ENCODE measurements at places on chromosomes 4 and X.

DNA sequence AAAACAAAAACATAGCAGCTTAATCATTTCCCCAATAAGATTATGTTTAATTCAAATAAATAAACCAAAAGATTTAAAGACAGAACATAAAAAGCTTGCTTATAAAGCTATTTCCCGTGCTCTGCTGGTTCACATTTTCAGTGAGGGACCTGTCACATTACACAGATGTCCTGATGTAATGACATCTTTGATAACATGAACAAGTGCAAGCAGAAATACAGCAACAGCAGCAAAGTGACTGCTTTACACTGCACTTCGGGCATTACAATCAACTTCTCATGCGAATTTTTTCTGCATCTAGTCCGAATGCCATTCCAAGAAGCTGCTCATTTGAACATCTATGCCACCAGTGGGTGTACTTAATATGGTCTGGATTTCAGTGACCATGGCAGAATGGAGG lies 940.3 kb upstream of the IGFBP7 start:
- no peak for DNase-seq

GRCh38 chr4:108799306-108799705 lies 36.5 kb upstream of the ETNPPL start:
- no peak for DNase-seq

GRCh38 chrX:20019672-20020365 lies 29.0 kb upstream of the BCLAF3 start:
- DNase-seq: no peak

DNA sequence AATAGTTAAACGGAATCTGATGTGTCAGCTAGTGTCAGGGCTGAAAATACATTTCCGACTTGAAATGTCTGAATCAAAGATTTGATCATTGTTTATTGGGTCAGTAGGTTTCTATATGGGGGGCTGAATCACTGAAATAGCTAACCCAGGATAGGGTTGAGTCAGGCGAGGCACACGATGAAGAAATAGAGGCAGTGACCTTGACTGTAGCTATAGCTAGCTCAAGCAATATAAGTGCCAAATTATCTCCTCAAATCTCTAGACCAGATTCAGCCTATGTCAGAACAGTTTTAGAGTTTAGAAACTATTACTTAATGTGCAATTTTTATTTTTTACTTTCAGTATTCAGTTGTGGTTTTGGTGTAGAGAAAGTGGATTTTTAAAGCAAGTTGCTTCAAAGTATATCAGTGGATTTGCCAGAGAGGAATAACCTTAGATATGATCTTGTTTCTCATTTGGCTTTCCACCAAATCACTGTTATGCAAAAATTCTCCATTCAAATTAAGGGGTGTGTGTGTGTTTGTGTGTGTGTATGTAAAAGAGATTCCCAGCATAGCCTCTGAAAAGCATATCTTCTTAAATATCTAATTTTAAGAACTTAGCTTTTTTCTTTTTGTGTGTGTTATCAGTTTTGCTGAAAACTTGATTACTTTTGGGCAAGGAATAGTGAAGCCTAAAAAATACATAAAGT lies 100.3 kb upstream of the RPL34 start:
- no peak for DNase-seq

- no peak for DNase-seq
Observed at GRCh38 chr4:139144161-139144859, 32.7 kb downstream of the ELF2 start.

Data from T-helper 1 cell (primary cell).